Stromal cell of bone marrow (primary cell): ENCODE measurements at places on chromosomes 5 and 9.
A peak's percentile ranks its signal among the peaks of the same experiment; 100 is the strongest.

DNA sequence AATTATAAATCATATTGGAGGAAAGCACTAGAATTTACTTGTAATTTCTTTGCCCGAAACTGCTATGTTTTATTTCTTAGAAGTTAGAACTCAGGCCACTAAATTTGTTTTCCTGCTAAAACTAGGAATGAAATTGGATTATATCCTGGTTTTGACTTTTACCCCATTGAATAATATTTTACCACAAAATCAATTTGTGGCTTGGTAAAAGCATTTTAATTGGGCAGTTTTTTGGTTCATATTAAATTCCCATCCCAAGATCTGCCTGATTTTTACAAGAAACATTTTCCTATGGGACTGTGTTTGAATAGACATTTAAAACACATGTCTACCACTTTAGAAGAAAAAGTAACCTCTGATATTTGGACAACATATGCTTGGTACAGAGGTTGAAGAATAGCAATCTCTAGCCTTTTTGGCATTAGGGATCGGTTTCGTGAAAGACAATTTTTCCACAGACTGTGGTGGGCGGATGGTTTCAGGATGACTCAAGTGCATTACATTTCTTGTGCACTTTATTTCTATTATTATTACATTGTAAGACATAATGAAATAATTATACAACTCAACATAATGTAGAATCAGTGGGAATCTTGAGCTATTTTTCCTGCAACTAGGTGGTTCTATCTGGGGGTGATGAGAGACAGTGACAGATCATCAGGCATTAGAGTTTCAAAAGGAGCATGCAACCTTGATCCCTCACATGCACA lies 565.6 kb downstream of the PRR16 start:
- peak; percentile 22 for DNase-seq

- no peak for DNase-seq
Observed at GRCh38 chr5:158756871-158757270, 342.8 kb downstream of the EBF1 start.

DNA sequence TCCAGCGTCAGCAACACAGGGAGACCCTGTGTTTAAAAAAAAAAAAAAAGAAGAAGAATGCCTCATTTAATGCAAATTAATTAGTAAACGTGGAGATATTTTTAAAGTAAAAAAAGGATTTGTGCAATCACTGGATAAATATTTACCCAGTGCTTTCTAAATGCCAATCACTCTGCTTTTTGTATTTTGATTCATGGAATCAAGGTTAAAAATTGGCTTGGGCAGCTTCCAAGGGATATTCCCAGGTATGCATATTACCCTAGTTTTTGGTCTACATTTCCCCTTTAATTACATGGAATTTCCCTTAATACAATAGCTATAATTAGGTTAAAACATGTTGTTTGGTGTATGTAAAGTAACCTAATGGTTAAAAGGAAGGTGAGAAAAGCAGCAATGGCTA lies 31.4 kb upstream of the PDZD2 start:
- no peak for DNase-seq

- DNase-seq: no peak
Observed at GRCh38 chr9:93665128-93665636, 88.8 kb downstream of the PHF2 start.

GRCh38 chr5:89904442-89904841 lies 505.1 kb downstream of the CETN3 start:
- DNase-seq: no peak

- peak; percentile 92 for DNase-seq
Observed at GRCh38 chr5:143051244-143052058, 281.3 kb downstream of the ARHGAP26 start.
